ENCODE measurements at places on chromosomes 2 and 18.

DNA sequence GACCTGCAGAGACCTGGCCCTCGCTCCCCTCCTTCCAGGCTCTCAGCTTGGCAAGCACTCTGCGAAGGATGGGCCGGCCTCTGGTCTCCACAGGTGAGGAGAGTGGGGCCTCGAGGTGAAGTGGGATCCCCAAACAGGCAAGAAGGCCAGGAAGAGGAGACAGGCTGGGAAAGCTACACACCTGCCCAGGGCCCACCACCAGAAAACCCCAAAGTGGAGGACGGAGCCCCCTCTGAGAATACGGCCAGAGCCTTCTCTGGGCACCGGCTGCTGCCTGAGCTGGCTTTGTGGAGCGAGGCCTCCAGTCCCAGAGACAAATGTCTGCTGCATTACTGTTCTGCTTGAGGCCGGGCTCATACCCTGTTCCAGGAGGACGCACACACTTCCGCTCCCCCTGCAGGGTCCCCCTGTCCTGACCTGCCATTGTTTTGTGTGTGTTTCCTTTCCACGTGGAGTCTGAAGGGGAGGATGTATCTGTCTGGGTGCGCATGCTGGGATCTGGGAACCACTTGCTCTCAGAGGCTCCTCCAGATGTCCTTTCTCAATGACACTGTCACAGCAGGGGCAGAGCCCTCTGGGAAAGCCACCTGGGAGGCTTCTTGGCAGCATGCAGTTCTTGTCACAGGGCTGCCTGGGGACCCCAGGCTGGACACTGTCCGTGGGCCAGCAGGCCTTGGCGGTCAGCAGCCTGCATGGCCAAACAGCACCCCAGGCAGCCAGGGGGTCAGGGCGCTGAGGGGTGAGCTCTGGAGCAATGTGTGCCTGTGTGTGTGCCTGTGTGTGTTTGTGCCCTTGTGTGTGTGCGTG, 20.8 kb downstream of the KCNF1 start:
- DNase-seq: no peak

GRCh38 chr2:196290136-196290535, 118.8 kb upstream of the STK17B start:
- DNase-seq: no peak

DNA sequence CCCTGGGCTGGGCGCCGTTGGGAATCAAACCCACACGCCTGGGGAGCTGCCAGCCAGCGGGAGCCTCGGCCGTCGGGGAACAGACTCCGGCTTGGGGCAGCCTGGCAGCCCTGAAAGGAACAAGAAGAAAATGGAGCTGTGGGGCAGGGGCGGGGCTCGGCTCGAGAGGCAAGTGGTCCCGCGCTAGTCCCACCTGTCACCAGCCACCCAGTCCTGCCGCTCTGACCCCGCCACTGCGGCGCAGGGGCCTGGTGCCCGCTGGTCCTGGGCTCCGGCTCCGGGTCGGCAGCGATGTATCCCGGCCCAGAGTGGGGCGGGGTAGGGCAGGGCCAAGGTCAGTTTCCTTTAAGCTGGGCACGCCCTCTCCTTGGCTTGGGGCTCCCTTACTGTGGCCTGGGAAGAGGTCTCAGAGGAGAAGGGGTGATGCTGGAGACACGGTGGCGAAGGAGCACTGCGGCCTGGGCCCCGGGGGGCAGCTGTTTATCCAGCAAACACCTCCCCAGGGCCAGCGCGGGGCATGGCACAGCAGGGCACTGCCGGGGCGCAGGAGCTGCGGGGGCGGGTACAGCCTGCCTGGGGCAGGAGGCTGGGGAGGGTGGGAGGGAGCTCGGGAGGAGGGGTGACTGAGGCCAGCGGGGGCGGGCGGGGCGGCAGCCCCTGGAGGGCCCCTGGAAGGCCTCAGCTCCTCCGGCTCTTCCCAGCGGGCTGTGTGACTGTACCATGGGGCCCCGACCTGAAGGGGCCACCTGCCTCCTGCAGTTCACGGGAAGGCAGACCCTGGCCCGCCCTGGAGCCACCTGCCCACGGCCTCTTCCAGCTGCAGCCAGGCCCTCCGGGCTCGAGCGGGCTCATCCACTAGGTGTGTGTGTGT, 15.6 kb downstream of the ODC1 start:
- no peak for DNase-seq

DNA sequence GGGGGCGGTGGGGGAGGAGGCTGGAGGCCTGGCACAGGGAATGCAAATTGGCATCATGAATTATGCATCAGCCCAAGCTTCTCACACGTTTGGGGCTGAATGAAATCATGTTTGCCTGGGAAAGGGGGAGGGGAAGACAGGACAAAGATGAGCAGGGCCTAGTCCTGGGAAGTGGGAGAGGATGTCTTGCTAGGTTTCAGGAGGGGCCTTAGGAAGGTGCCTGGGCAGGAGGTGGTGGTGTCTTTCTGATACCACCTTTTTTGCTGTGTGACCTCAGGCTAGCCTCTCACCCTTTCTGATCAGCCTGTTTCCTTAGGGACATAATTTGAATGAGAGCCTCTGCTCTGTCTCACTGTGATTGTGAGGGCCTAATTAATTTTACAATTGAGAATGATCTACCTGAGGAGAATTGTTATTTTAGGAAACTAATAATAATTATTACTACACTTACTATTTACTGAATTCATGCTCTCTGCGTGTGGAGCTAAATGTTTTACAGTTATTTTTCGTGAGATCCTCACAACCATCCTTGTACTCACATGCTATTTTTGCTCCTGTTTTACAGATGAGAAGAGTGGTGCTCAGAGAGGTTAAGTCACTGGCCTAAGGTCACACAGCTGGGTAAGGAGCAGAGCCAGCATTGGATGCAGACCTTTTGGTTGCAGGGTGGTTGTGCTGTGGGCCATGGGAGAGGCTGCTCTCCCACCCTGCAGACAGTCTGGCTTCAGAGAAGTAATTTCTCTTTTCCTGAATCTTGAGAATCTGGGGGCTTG, 39.6 kb downstream of the INHBB start:
- DNase-seq: no peak

DNA sequence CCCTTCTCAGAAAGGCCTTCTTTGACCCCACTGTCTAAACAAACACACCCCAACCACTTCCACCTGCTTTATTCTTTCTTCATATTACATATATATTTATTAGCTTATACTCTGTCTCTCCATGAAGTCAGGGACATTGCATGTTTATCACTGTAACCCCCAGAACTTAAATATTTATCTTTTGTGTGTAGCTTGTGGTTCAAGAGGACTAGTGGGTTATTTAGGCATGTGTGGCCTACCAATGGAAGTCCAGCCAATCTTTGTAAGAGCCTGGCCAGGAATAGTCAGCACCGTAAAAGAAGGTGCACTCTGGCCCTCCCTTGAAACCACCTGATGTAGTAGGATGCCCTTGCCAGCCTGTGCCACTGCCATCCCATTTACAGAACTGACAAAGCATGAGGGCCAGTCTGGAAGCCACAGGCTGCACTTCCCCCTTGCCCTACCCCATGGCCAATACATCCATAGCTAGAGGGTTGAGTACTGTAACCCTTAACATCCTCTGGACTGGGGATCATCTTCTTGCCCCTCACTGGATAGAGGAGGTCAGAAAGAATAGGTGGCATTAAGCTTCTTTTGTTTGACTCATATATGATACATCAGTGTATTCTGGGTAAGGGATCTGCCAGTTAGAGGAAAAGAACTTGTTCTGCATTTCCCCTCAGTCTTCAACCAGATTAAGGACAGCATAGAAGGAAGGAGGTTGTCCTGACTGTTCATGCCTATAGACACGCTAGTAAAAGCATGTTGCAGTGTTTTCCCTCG, 4.9 kb downstream of the NEMP2 start:
- DNase-seq: no peak

- no peak for DNase-seq
Observed at GRCh38 chr2:53942280-53942679, 28.5 kb downstream of the PSME4 start.

GRCh38 chr18:32771169-32771751, 1.6 kb downstream of the KLHL14 start:
- DNase-seq: peak; percentile 56

GRCh38 chr18:50013363-50014138, 181.4 kb downstream of the MYO5B start:
- no peak for DNase-seq

GRCh38 chr2:173159791-173160463, 84.3 kb downstream of the MAP3K20 start:
- peak; percentile 64 for DNase-seq

- no peak for DNase-seq
Observed at GRCh38 chr2:160892204-160892603, 268.0 kb upstream of the TANK start.

DNA sequence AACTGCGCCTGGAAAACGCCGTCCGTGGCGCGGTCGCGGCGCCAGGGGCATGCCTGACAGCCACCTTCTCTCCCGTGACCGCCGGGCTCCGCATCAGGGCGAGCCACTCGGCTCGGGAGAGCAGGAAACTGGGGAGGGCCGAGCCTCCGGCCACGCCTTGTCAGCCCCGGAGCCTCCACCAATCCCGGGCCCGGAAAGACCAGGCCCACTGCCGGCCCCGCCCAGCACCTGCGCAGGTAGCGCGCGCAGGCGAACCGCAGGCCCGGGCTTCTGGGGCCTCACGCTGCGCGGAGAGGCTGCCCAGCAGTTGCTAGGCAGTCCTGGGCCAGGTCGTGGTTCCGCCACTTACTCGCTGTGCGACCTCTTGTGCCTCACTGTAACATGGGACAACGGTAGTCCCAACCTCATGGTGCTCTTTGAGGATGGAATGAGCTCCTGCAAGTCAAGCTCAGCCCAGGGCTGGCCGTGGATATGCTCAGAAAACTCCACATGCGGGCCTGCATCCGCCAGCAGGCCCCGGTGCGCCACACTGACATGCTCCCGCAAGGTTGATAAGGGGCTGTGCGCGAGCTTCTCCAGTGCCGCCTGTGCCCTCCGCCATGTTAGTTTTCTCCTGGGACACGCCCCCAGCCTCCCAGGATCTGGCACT, 97.1 kb downstream of the INHBB start:
- DNase-seq: no peak

DNA sequence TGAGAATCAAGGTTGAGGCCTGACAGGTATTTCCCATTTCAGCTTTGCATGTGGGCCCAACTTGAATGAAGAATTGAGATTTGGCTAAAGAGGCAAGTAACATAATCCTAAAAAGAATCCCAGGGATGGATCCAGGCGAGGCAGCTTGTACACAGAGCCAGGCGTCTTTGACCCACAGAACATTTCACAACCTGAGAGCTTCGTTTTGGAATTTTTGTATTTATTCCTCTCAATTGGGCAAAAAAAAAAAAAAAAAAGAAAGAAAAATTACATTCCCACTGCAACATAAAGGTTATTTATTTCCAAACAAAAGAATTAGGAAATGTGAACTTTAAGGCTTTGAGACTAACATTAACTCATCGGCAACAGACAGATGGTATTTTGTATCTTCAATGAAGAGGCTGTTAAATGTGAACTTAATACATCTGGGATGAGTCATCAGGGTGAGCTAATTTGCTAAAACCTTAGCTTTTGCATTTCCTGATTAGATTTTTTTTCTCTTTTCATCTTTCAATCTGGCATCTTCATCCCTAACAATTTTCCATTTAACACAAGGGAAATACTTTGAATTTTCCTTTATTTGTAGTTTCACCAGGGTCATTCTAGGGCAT, 478.5 kb upstream of the TNP1 start:
- no peak for DNase-seq

GRCh38 chr2:25115249-25115883, 53.0 kb downstream of the POMC start:
- no peak for DNase-seq

- no peak for DNase-seq
Observed at GRCh38 chr18:61541673-61542072, 208.4 kb downstream of the CDH20 start.

DNA sequence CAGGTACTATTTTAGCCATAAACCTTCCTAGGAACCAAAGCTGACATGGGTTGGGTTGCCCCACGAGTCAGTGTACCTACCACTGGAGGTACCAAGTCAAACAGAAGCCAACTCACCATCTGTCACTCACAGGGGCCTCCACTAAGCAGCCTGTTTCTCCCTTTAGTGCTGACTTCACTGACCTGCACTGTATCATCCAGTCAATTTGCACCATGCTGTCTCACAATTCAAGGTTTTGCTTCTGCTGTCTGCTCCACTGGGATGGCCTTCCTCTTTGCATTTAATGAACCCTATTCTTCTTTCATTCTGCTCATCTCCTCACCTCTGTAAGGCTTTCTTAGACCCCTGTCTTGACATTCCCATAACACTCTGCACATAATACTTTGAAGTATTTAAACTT, 47.2 kb downstream of the EIF2AK3 start:
- no peak for DNase-seq

- no peak for DNase-seq
Observed at GRCh38 chr2:118387509-118387908, 299.2 kb downstream of the INSIG2 start.

DNA sequence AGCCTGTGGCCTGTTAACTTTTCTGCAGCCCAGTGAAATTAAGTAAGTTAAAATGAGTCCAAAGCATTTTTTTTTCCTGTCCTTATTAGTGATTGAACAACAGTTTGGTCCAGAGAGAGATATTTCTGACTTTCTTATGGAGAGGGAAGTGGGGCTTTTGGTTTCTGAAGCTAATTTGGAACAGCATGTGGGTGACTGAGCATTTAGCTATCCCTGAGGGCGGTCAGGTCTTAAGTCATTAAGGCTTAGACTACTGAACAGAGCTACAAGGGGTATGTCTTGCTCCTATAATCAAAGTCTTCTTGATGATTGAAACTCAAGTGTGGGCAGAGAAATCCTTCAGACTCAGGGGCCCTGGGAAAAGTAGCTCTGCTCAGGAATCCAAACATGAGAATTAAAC, 14.0 kb downstream of the ARHGAP25 start:
- no peak for DNase-seq

- DNase-seq: no peak
Observed at GRCh38 chr2:138094031-138094430, 129.8 kb downstream of the HNMT start.

DNA sequence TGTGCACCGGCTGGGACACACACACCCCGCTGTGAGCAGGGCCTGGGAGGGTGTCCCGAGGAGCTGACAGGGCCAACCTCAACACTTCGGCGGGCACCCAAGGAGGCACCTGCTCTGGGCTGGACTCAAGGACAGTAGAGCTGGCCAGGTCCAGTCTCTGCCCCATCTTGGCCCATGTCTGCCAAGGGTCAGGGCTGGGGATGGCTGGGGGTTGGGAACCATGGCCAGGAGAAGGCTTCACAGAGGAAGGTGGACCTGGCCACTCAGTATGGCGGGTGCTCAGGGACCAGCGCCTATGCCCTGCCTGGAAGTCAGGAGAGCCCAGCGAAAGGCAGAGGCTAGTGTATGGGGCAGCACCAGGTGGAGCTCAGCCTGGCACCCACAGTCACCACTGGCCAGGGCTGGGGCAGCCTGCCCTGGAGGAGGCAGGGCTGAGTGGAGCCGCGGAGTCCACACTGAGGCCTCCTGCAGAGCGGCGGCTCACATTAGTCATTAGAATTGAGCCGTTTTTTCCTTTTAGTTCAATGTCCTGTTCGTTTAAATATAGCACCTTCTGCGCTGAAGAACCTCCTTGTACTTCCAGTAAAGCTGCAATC, 4.2 kb downstream of the ERFE start:
- DNase-seq: no peak

DNA sequence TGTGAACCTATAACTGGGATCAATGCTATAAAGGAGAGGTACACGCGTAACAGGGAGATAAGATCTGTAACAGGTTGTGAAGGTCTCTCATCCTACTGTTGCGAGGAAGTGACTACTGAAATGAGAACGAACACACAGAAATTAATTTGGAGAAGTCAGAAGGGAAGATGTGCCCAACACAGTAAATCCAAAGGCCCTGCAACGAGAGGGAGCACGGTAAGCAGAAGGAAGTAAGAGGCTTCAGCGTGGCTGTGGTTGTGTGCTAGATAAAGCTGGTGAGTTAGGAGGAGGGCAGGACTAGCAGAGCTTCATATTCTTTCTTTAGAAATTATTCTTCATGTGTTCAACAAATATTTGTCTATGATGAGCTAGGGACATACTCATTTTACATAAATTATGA, 2.5 kb upstream of the ATG16L1 start:
- no peak for DNase-seq

- no peak for DNase-seq
Observed at GRCh38 chr2:30584116-30584515, 137.1 kb downstream of the LCLAT1 start.
